ENCODE measurements at places on chromosomes 16 and 17. TPM values are rescaled to one million over a fixed set of nuclear protein-coding genes. Genes with fewer than 3 reads are reported as not detected.

The FBXW10 gene
- not detected for total RNA-seq

The CCL17 gene
- total RNA-seq: not detected

The ORAI3 gene
- 24.2 TPM for total RNA-seq

The ALOXE3 gene
- under 0.01 TPM for total RNA-seq

The HEATR9 gene
- total RNA-seq: not detected

The HOXB9 gene
- 1.7 TPM for total RNA-seq

The CES3 gene
- not detected for total RNA-seq

The C1QTNF8 gene
- not detected for total RNA-seq

The RAB26 gene
- total RNA-seq: 0.65 TPM

The TP53TG3 gene
- total RNA-seq: not detected

The HBA1 gene
- total RNA-seq: not detected

The SYT17 gene
- total RNA-seq: 2.4 TPM

The ACOX1 gene
- total RNA-seq: 70.3 TPM

The NUFIP2 gene
- 51.8 TPM for total RNA-seq

The GOSR2 gene
- 56.7 TPM for total RNA-seq

The SSTR5 gene
- 1.3 TPM for total RNA-seq

The EMP2 gene
- total RNA-seq: 18.9 TPM

The MYH3 gene
- total RNA-seq: 0.10 TPM

The CCL4 gene
- total RNA-seq: not detected

The TEKT3 gene
- not detected for total RNA-seq

The TMEM235 gene
- not detected for total RNA-seq

The KCNH4 gene
- total RNA-seq: under 0.01 TPM

The MYL4 gene
- total RNA-seq: 1.5 TPM

The PRKCB gene
- under 0.01 TPM for total RNA-seq

The CHRNE gene
- 0.65 TPM for total RNA-seq

The ZG16B gene
- 0.33 TPM for total RNA-seq

The USP22 gene
- total RNA-seq: 425 TPM

The IL17C gene
- 0.33 TPM for total RNA-seq

The CRHR1 gene
- total RNA-seq: not detected

The GNGT2 gene
- 4.6 TPM for total RNA-seq

The CBLN1 gene
- total RNA-seq: not detected

The MYH1 gene
- total RNA-seq: not detected

The ARL16 gene
- total RNA-seq: 35.6 TPM

The EFTUD2 gene
- total RNA-seq: 180 TPM

Data from vein endothelial cell (primary cell).